Activated CD4-positive, alpha-beta T cell treated with anti-CD3 and anti-CD28 coated beads, Interleukin-2, Interleukin-6, amounts not matched to agents 100 ng/mL and 50 ng/mL, durations not matched to agents 16 hours and 8 hours (primary cell): ENCODE measurements at places on chromosomes 2 and 18.

GRCh38 chr18:75916624-75916982 lies 489.1 kb upstream of the SMIM21 start:
- no peak for DNase-seq

GRCh38 chr2:129913695-129914495 lies 65.6 kb upstream of the RAB6C start:
- no peak for DNase-seq

- DNase-seq = no peak
Observed at GRCh38 chr2:167637741-167638140, 609.7 kb downstream of the STK39 start.

- peak; percentile 48 for DNase-seq
Observed at GRCh38 chr18:6414118-6414722, 491 bp downstream of the L3MBTL4 start.

- DNase-seq = no peak
Observed at GRCh38 chr18:7678801-7679200, 111.7 kb downstream of the PTPRM start.

GRCh38 chr2:159249990-159250715 lies 36.4 kb downstream of the WDSUB1 start:
- DNase-seq = peak; percentile 22

- DNase-seq = peak; percentile 35
Observed at GRCh38 chr18:79687806-79688205, 8.2 kb downstream of the CTDP1 start.

DNA sequence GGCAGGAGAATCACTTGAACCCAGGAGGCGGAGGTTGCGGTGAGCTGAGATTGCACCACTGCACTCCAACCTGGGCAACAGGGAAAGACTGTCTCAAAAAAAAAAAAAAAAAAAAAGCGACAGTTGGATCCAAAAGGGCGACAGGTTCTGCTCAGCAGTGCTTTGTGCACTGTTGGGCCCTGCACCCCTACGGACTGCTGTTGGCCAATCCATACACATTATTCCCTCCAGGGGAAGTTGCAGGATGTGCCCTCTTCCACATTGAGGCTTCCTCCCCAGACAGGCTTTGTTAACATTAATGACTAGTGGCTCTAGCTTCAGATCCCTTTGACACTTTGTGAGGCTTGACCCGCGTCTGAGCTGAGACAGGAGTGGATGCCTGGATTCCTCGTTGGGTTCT lies 9.4 kb downstream of the NT5DC4 start:
- no peak for DNase-seq

DNA sequence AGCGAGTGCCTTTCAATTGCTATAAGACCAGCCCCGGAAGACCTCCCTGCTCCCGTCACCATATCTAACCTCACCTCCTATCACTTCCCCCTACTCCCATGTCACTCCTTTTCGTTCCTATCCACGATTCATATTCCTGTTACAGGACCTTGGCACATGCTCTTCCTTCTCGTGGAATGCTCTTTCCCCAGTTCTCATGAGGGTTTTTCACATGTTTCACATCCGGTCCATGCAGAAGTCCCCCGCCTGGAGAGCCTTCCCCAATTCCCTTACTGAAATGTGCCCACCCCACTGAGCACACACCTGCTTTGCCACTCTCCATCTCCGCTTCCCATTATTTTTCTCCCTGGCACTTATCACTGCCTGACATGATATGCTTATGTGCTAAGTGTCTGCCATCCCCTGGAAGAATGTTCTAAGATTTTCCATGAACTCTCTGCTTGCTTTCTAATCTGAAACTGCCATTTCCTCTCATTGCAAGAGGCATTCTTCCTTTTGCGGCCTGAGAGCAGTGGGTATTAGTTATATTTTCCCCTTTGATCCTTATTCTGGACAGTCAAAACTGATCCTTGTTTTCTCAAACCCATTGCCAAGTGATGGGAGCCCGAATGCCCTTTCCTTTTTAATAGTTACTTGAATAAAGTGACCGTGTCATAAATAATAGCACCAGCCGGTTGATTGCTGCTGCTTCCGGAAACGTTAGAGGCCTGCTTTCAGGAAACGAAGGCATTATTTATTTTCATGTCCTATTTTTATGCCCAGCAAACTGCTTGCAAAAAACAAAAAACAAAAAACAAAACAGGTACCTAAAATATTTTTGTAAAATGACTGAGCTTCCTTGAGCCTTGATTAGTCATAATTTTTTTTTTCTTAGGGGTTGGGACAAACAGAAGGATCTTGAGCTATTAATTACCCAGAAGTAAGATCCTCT lies 127.9 kb downstream of the ZNF532 start:
- no peak for DNase-seq
